ENCODE measurements at places on chromosomes 12 and 14.
A peak's percentile ranks its signal among the peaks of the same experiment; 100 is the strongest.

GRCh38 chr12:122687086-122687485, 16.1 kb downstream of the HCAR2 start:
- H3K27ac ChIP-seq: no peak overlapping the region
- DNase-seq: no peak
- H3K36me3 ChIP-seq: no peaks in the 10 kb centered on the region
- H3K4me3 ChIP-seq: no peak overlapping the region
- H3K27me3 ChIP-seq: no peaks in the 10 kb centered on the region
- H3K4me1 ChIP-seq: no peaks in the 10 kb centered on the region

GRCh38 chr12:92146497-92147224, 1.0 kb upstream of the BTG1 start:
- no peaks in the 10 kb centered on the region for H3K27me3 ChIP-seq
- H3K4me3 ChIP-seq: peak overlapping the region; percentile 88
- peaks cover 36% of the 10 kb centered on the region for H3K36me3 ChIP-seq
- DNase-seq: peak; percentile 39
- peaks cover 40% of the 10 kb centered on the region for H3K4me1 ChIP-seq

DNA sequence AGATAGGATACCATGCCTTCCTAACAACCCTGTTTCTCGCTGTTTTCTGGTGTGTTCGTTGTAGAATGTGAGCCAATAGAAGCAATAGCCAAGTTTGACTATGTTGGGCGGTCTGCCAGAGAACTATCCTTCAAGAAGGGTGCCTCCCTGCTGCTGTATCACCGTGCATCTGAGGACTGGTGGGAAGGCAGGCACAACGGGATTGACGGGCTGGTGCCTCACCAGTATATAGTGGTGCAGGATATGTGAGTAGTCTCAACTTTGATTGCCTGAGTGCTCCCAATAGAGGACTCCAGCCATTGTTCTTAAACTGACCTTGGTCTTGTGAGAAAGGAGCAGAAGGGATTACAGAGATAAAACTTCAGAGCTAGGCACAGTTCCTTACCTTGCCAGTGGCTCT, 96.2 kb downstream of the KICS2 start:
- H3K4me3 ChIP-seq: no peak overlapping the region
- no peak overlapping the region for H3K27ac ChIP-seq
- no peaks in the 10 kb centered on the region for H3K36me3 ChIP-seq

DNA sequence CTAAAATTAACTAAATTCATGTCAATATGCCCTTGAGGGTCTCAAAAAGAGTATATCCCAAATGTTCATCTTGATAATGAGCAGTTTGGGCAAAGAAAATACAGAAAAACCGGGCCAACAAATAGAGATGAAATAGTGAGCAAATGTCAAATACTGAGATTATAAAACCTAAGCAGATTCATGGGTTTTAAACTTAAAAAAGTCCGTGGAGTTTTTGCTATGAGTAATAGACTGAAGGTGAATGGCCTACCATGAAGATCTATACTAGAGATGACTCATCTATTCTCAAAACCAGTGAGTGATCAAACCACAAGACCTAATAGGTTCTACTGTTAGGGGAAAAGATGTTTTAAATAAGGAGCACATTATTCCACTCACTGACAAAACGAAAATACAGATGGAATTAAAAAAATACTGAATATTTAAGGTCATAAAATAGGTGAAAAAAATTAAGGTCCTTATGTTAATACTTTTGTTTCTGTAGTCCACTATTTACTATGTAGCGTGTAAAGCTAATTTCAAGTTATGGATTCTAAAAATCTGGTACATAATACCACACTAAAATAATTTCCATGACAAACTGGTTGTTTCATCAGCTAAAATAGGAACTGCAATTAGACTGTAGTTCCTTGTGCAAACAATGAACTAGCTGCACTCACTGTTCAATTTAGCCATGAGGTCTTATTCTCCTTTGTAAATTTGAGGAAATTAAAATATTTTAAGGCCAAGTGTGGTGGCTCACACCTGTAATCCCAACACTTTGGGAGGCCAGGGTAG, 5.0 kb downstream of the HNRNPC start:
- no peaks in the 10 kb centered on the region for H3K27me3 ChIP-seq
- peaks cover 92% of the 10 kb centered on the region for H3K36me3 ChIP-seq
- peaks cover 82% of the 10 kb centered on the region for H3K4me1 ChIP-seq
- peak overlapping the region; percentile 82 for H3K4me3 ChIP-seq
- peak overlapping the region; percentile 14 for H3K27ac ChIP-seq

GRCh38 chr14:85336817-85337216, 193.1 kb upstream of the FLRT2 start:
- no peaks in the 10 kb centered on the region for H3K36me3 ChIP-seq
- H3K4me1 ChIP-seq: no peaks in the 10 kb centered on the region
- no peak overlapping the region for H3K4me3 ChIP-seq
- no peaks in the 10 kb centered on the region for H3K27me3 ChIP-seq

GRCh38 chr14:71952381-71953363, 20.4 kb downstream of the RGS6 start:
- H3K4me1 ChIP-seq: no peaks in the 10 kb centered on the region
- H3K27me3 ChIP-seq: no peaks in the 10 kb centered on the region
- H3K36me3 ChIP-seq: no peaks in the 10 kb centered on the region
- DNase-seq: no peak
- no peak overlapping the region for H3K27ac ChIP-seq

DNA sequence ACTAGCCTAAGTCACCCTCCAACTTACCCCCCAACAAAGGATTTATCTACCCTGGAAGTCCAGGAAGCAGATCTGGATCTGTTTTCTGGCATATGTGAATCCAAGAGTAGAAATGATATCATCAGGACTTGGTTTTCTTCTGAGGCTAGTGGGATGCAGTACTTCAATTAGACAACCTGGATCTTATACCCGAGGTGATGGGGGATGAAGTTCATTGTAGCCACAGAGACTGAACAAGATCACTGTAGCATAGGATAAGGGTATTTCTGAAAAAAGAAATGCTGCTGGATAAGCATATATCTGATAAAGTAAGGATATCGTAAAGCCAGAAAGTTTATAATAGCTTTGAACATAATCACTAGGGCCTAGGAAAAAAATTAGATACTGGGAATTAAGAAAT, 174.4 kb downstream of the FOXA1 start:
- H3K27ac ChIP-seq: no peak overlapping the region
- no peak overlapping the region for H3K4me3 ChIP-seq
- H3K36me3 ChIP-seq: no peaks in the 10 kb centered on the region
- no peak for DNase-seq

DNA sequence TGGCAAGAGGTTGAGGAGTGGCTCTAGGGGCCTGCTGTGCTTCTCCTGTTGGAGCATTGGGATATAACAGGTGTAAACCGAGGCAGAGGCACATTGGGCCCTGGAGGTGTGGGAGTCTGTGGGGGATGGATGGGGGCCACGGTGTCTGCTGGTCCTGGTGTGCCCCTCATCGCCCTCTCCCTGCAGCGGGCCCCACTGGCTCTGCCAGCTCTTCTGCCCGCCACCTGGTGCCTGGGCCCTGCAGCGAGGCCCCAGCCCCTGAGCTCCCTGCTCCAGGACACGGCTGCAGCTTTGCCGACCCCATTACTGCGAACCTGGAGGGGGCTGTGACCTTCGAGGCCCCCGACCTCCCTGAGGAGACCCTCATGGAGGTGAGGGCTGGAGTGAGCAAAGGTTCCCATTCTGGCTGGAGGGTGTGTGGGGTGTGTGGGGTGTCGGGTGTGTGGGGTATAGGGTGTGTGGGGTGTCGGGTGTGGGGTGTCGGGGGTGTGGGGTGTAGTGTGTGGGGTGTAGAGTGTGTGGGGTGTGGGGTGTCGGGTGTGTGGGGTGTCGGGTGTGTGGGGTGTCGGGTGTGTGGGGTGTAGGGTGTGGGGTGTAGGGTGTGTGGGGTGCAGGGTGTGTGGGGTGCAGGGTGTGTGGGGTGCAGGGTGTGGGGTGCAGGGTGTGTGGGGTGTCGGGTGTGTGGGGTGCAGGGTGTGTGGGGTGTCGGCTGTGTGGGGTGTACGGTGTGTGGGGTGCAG, 10.6 kb upstream of the PUS1 start:
- H3K4me3 ChIP-seq: no peak overlapping the region
- H3K4me1 ChIP-seq: no peaks in the 10 kb centered on the region
- H3K27me3 ChIP-seq: no peaks in the 10 kb centered on the region
- DNase-seq: no peak
- H3K36me3 ChIP-seq: peaks cover 80% of the 10 kb centered on the region

DNA sequence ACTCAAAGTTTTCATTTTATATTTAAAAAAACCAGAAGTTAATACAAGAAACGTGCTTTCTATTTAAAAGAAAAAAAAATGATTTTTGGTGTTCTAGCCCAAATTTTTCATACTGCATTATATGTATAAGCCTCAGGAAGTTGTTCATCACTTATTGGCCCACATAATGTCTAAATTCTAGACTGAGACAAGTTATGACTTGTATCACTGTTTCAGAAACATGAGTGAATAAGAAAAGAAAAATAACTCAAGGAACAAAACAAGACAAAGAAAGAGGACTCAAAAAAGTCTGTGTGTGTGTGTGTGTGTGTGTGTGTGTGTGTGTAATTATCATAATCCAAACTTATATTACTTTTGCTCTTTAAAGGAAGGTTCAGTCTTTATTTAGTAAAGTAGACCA, 929.8 kb downstream of the GALC start:
- H3K4me1 ChIP-seq: no peaks in the 10 kb centered on the region
- no peak for DNase-seq
- H3K36me3 ChIP-seq: no peaks in the 10 kb centered on the region
- H3K27me3 ChIP-seq: no peaks in the 10 kb centered on the region
- no peak overlapping the region for H3K27ac ChIP-seq
- H3K4me3 ChIP-seq: no peak overlapping the region

DNA sequence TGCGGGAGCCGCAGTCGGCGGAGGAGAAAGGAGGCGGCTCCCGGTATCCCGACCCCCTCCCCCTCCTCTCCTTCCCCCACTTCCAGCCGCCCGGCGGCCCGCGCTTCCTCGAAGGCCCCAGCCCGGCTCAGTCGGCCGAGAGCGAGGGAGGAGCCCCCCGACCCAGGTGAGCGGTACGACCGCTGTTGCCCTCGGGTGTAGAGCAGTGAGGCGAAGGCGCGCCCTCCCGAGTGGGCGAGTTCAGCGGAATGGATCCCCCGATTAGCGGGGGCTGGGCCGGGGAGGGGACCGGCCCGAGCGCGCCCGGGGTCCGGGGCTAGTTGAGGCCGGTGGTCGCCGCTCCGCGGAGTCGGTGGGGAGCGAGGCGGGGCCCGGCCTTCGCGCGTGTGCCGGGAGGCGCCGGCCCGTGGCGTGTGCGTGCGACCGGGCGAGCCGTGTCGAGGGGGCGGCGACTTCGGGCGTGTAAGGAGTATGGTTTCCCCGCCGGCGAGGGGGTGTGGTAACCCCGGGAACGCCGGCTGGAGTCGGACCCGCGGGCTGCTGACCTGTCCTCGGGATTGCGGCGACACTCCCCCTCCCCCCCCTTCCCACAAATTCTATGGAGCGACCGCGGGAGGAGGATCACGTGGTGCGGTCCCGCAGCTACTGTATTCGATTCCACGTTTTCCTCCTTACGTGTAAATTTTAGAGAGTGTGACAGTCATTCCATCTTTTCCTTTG, 501 bp downstream of the RIMKLB start:
- H3K4me1 ChIP-seq: peaks cover 31% of the 10 kb centered on the region
- no peak for DNase-seq

- no peak for DNase-seq
- H3K4me1 ChIP-seq: no peaks in the 10 kb centered on the region
- no peaks in the 10 kb centered on the region for H3K36me3 ChIP-seq
- no peak overlapping the region for H3K27ac ChIP-seq
Measured at GRCh38 chr14:23660290-23661226, 24.4 kb downstream of the DHRS2 start.

GRCh38 chr14:55097881-55098560, 31.0 kb upstream of the LGALS3 start:
- DNase-seq: no peak
- no peaks in the 10 kb centered on the region for H3K36me3 ChIP-seq
- no peaks in the 10 kb centered on the region for H3K4me1 ChIP-seq
- H3K27me3 ChIP-seq: no peaks in the 10 kb centered on the region
- H3K27ac ChIP-seq: no peak overlapping the region

- H3K27me3 ChIP-seq: peaks cover 9% of the 10 kb centered on the region
- no peak for DNase-seq
- no peaks in the 10 kb centered on the region for H3K4me1 ChIP-seq
- H3K4me3 ChIP-seq: no peak overlapping the region
Measured at GRCh38 chr12:3587402-3588013, 96.5 kb downstream of the PRMT8 start.

- H3K4me3 ChIP-seq: no peak within 1 kb of the TSS
- H3K4me1 ChIP-seq: no peaks in the 10 kb centered on the region
- no peak for DNase-seq
- peaks cover 7% of the 10 kb centered on the region for H3K27me3 ChIP-seq
Measured at GRCh38 chr14:69259527-69260189, at the start of gene GALNT16. Gene GALNT16, plus strand, starts transcription at chr14:69260158. Its CDS starts 133 bp downstream, at chr14:69260291.

DNA sequence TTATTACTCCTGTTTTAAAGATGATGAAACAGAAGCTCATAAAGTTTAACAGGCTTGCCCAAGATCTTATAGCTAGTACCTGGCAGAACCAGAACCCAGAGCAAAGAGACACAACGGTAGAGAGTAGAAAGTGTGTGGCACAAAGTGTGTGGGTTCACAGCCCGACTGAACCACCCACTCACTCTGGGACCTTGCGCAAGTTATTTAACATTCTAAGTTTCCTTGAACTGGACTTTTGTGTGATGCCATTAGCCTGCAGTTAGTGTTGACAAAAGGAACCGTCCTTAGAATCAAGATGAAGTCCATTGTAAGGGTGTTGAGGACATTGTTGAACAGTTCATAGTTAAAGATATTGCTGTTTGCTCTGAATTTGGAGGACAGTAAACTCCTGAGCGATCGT, 29.9 kb upstream of the RIC8B start:
- no peaks in the 10 kb centered on the region for H3K27me3 ChIP-seq
- no peak overlapping the region for H3K4me3 ChIP-seq
- no peaks in the 10 kb centered on the region for H3K36me3 ChIP-seq
- H3K27ac ChIP-seq: no peak overlapping the region

DNA sequence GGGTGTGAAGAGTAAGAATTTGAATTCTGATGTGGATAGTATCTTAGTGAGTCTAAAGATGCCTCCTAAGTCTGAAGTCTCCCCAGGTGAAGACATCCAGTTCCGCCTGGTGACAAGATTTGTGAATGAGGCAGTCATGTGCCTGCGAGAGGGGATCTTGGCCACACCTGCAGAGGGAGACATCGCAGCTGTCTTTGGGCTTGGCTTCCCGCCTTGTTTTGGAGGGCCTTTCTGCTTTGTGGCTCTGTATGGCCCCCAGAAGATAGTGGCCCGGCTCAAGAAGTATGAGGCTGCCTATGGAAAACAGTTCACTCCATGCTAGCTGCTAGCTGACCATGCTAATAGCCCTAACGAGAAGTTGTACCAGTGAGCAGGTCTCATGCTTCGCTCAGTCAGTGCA, 24.6 kb upstream of the AICDA start:
- H3K4me1 ChIP-seq: no peaks in the 10 kb centered on the region
- H3K27ac ChIP-seq: no peak overlapping the region
- no peak overlapping the region for H3K4me3 ChIP-seq
- H3K36me3 ChIP-seq: no peaks in the 10 kb centered on the region
- no peaks in the 10 kb centered on the region for H3K27me3 ChIP-seq
- DNase-seq: no peak

- H3K4me1 ChIP-seq: peaks cover 13% of the 10 kb centered on the region
- peaks cover 80% of the 10 kb centered on the region for H3K27me3 ChIP-seq
- H3K4me3 ChIP-seq: no peak within 1 kb of the TSS
- no peak within 1 kb of the TSS for H3K27ac ChIP-seq
- DNase-seq: peak; percentile 59
Measured at GRCh38 chr12:53984901-53985691, at the start of gene HOXC10. Gene HOXC10, plus strand, starts transcription at chr12:53985146. Its CDS starts 114 bp downstream, at chr12:53985260.

GRCh38 chr14:77554207-77554606, 55.6 kb upstream of the ISM2 start:
- peaks cover 60% of the 10 kb centered on the region for H3K36me3 ChIP-seq
- DNase-seq: no peak
- no peak overlapping the region for H3K27ac ChIP-seq
- H3K4me1 ChIP-seq: no peaks in the 10 kb centered on the region
- no peak overlapping the region for H3K4me3 ChIP-seq

All from DND-41 (cell line).